ENCODE measurements at places on chromosomes 5 and 9.

GRCh38 chr5:81286059-81286617 is 15.2 kb upstream of the ZCCHC9 start:
- DNase-seq: no peak

- DNase-seq: peak; percentile 39
These were observed 96.3 kb downstream of the ZNF608 start for GRCh38 chr5:124650147-124650561.

- DNase-seq: no peak
These were observed 3.2 kb upstream of the IL12B start for GRCh38 chr5:159333545-159333925.

DNA sequence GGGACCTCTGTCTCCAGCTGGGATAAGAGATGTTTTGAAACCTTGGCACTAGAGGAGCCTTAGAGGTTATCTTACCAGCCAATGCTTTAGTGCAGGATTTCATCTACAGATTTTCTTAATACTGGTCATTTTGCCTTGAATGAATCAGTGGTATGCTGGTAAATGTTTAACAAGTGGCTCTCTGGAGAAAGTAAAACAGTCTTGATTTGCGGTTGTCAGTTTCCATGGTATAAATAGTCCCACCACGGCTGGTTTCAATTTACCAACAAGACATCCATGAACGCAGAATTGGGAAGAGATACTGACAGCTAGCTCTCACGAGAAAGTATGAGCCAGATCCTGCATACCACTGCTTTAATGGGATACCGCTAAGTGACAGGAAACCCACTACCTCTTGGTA is 56.7 kb upstream of the CXCL14 start:
- DNase-seq: no peak

DNA sequence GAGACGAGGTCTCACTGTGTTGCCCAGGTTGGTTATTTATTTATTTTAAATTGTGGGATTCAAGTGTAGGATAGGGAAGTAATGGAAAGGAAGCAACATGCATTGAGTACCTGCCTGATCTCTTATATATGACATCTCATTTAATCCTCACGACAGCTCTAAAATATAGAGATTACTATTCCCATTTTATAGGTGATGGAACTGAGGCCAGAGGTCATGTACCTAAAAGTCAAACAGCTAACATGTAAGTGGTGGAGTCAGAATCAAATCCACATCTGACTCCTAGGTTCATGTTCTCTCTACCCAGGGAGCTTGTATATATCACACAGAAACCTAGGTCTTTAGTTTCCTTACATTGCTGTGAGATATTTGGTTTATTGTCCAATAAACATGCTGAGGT is 26.1 kb upstream of the MATR3 start:
- DNase-seq: no peak

- DNase-seq: peak; percentile 21
These were observed 32.9 kb upstream of the STX17 start for GRCh38 chr9:99873531-99873930.

GRCh38 chr9:112041536-112042243 is 133.4 kb downstream of the SUSD1 start:
- DNase-seq: peak; percentile 99

GRCh38 chr5:42915306-42915866 is 103.7 kb upstream of the SELENOP start:
- no peak for DNase-seq

DNA sequence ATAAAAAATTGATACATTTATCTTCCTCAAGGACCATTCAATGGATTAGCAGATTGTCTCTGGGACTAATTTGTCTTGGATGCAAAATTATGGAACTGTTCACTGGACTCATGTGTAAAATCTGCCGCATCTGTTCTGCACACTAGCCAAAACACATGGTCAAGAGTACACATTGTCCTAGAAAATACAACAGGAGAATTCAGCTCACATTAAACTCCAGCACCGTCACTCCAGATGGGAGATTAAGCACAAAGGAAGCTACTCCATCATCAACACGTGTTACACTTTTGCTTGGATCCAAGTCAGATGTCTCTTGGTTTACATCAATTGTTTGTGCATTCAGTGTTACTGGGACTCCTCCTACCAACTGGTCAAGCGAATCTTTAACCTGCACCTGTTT is 28.8 kb downstream of the C5 start:
- DNase-seq: peak; percentile 52

DNA sequence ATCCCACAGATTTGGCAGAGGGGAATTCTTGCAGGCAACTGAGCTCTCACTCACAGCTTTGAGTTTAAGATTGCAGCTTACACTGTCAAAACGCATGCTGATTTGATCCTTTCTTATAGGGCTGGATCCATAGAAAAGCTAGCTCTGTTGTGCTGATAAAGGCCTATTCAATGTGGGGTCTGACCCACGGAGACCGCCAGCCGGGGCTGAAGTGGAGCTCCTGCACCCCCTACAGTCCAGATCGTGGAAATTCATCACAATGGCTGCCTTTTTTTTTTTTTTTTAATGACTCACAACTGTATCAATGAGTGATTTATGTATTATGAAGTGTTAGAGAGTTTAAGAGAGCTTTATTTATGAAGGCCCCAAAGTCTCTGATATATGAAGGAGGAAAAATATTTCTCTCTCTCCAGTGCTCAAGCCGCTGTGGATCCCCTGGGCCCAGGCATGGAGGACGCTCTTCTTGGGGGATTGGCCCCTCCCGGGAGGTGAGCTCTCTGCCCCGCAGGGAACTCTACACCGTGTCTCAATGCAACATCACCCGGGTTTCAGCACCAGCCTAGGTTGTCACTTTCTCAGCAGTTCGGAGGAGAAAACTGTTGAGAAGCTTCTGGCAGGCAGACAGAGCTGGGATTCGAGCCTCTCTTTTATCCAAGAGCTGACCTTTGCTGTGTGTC is 700.2 kb downstream of the IRX1 start:
- no peak for DNase-seq

- DNase-seq: no peak
These were observed 100.7 kb downstream of the PHF2 start for GRCh38 chr9:93677048-93677571.

DNA sequence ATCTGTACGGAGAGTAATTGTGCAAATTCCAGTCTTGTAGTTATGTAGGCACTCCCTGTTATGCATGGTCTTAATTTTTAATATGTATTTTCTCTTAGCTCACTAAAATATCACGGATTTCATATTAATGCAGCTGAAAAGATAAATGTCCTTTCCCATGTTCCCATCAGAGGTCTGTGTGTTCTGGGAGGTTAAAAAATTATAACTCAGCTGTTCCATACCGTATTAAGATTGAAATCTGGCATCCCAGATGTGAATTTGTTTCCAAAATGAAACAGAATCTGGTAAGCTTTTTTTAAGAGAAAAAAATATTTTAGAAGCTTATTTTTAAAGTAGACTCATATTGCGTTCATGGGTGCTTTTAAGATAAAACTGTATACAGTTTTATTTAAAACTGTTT is 44.3 kb downstream of the SEMA6A start:
- DNase-seq: no peak

DNA sequence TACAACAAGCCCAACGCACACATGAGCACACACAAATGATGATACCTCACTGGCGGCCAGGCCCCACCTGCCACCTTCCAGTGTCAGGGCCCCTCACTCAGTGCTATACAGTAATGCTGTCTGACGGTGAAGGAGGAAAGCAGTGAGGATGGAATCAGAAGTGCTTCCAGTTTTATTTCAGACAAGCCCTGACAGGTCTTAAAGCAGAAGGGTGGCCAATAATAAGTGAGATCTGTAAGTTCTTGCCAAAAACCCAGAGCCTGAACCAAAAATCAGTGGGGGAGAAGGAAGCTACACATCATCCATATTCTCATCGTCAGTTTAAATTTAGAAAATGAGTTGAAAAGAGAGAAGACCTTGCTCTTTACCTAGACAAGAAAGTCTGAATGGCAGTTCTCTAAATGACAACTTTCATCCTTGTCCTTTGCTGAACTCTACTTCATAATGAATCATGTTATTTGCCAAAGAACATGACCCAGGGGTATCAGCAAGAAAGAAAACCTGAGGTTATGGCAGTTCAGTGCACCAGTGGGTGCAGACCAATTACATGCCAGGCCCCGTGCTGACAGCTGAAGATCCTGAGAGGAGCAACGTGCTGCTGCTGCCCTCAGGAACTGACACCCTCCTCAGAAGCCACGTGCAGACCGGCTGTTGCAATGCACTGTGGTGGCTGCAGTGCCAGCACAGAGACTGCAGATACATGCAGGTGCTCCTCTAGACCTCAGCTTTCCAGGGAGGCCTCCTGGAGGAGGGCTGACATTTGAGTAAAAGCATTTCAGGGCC is 118.7 kb downstream of the DROSHA start:
- DNase-seq: no peak

DNA sequence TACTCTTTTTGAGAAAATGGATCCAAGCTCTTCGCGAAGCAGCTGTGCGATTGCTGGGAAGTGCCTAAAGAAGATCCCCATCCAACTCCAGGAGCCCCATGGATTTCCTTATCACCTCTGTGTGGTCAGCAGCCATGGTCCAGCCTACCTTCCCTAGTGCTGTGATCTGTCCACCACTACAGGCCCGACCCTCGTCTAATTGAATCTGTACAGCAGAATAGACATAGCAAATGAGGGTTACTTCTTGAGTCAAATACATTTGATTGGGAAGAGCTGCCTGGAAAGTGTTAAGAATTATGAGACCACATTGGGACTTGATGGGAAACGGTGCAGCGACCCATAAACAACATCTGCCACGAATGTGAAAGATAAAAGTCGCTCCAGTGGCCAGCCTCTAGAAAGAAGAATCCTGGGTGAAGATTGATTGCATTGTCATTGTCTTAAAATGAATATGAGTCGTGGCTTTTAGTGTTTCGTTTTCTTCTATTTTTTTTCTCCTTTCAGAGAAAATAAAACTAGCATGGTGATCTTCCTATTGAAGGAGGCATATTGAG is 118.4 kb downstream of the PAM start:
- peak; percentile 12 for DNase-seq

GRCh38 chr5:3526551-3527185 is 69.0 kb upstream of the IRX1 start:
- no peak for DNase-seq

- no peak for DNase-seq
These were observed 528.8 kb downstream of the IRX1 start for GRCh38 chr5:4124221-4124970.

DNA sequence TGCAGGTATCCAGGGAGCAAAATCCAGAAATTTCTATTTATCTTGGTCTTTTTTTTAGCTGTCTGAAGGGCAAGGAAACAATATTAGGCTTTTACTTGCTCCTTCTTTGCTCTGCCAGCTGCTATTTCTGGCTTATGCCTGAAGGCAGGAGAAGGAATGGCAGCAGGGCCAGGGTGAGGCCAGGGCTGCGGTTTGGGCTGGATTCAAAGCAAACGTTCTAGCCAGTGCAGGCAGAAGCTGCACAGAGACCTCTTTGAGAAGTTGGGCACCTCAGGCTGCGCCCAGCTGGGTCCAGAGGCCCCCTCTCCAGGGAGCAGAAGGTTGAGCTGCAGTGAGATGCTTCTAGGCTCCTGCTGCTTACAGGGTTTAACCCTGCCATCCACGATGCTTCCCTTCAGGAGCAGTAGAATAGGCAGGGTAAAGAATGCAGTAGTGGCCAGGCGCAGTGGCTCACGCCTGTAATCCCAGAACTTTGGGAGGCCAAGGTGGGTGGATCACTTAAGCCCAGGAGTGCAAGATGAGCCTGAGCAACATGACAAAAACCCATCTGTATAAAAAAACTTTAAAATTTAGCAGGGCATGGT is 201.2 kb downstream of the ADCY2 start:
- DNase-seq: no peak

DNA sequence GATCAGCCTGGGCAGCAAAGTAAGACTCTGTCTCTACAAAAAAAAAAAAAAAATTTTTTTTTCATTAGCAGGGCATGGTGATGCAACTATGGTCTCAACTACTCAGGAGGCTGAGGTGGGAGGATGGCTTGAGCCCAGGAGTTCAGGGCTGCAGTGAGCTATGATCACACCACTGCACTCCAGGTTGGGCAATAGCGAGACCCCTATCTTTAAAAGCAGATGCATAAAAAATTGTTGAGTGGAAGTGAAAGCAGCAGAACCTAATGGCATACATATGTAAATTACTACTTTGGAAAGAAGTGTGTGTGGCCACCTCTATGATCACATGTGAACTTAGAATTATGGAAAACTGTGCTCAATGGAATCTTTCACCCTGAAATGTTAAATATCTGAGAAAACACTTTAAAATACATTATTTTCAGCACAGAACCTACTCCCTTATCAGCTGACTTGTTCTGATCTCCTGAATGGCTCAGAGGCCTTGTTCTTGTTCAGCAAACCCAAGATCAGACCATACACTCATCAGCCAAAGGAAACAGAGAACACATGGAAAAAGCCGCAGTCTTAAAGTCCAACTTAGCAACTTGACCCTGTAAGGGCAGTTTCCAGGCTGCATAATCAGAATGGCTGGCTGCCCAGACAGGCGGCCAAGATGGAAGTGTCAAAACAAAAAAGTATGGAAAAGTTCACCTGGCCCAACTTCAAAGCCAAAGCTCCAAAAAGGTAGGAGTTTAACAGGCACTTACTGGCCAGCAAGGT is 56.5 kb downstream of the SIL1 start:
- peak; percentile 81 for DNase-seq

GRCh38 chr5:80959768-80960442 is at the start of gene RASGRF2:
Gene RASGRF2, plus strand, starts transcription at chr5:80960363. Its CDS starts 376 bp downstream, at chr5:80960739.
- peak; percentile 53 for DNase-seq

- no peak for DNase-seq
These were observed 18.8 kb downstream of the BRD8 start for GRCh38 chr5:138159666-138160065.

DNA sequence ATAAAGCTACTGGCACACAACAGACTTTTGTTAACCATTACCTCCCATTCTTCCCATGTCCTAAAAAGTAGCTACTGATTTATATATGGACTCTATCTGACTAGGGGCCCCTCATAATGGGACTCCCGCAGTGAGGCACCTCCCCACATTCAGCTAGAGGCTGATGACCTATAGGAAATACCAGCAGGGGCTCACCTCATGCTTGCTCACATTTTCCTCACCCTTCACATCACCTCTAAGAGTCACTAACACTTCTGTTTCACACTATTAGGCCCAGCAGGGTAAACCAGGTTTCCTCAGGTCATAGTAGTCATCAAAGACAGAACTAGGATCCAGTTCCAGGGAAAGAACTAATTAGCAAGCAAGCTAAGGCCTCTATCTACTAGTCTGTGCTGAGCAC is 60.7 kb downstream of the PRELID2 start:
- no peak for DNase-seq

- no peak for DNase-seq
These were observed 628 bp downstream of the HOMER1 start for GRCh38 chr5:79513308-79513703.

- peak; percentile 75 for DNase-seq
These were observed 104.1 kb downstream of the TLE1 start for GRCh38 chr9:81585191-81585763.

DNA sequence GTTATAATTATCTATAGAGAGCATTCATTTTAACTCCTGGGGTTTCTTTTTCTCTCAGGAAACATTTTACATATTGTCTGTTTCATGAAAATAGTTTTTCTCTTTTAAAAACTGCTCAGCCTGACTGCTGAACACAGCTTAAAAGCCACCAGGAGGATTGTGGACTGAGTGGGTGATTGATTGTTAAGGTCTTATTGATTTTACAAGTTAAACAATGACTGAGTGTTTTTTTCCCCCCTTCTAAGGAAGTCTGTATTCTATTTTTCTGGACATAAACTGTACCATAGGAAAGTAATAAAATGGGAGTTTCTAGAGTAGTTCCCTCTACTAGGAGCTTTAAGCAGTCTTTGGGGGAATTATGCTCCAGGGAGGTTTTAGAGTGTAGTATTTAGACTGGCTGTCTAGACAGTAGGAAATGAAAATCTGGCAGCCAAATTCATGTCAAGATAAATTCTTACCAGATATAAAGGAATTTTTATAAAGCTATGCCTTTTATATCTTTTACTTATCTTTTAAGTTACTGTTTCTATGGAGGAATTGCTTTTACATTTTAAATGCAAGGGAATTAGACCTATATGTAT is 463.9 kb downstream of the PRR16 start:
- no peak for DNase-seq

Data from fibroblast of gingiva (primary cell).